Right cardiac atrium (tissue), 5 donors: ENCODE measurements at places on chromosomes 2 and 18.

GRCh38 chr18:62933261-62933887, 218.0 kb downstream of the PHLPP1 start:
- no peak for DNase-seq

DNA sequence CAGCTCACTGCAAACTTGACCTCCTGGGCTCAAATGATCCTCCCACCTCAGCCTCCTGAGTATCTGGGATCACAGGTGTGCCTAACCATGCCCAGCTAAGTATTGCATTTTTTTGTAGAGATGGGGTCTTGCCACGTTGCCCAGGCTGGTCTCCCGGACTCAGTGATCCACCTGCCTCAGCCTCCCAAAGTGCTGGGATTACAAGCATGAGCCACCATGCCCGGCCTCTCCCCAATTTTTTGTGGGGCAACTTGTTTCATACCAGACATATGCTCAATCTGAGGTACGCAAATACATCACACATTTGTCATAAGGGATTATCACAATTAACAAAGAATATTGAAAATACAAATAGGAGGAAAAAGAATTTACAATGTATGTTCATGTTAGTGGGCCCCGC, 27.7 kb downstream of the LGALSL start:
- no peak for DNase-seq

DNA sequence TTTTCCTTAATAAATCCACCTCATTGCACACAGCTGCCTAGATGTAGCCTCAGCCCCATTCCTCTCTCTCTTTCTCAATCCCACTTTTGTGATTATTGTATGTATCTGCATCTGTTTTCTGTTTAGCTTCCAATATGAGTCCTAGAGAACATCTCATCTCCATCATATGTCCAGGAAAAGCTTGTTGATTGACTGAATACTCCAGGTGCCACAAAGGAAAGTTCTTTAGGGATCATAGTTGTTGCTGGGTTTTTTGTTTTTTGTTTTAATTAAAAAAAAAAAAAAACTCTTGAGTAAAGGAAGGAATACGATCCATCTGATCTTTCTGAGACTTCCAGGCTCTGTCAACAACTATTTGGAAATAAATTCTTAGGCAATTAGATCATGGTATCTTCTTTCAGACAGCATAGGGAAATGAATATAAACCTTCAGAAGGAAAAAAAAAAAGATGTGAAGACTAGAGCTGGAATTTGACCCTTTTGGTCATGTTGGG, 42.5 kb downstream of the KIAA2012 start:
- DNase-seq: no peak

DNA sequence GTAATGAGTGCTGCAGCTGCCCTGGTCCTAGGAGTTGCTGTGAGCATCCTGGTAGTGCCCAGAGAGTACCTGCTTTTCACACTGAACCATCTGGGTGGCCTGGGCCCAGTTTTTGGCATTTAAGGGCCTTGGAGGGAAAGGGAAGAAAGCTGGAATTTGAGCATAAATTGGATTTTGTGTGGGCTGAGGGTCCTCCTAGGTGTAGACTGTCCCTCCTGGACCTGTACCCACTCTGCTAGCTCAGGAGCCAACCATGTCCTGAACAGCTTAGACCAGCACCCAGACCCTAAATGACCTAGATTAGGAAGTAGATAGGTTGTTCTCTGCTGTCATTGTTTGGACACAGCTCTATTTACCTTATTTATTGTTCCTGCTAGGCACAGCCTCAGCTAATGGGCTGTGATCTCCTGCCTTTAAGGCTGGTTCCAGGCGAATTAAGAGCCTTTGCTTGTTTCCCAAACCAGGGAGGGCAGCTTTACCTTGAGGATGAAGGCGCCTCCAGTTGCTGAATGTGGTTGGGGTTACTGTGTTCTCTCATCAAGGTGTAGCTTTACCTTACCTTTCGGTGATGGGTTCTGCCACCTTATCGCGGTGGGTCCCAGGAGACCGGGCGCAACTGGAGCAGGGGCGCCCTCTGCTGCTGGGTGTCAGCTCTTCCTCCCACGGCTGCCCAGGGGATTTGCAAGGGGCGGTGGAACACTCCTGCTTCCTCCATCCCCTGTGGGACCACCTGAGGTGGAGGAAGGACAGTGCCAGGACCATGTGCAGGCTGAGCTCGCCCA, 34.4 kb downstream of the ITGA6 start:
- DNase-seq: peak; percentile 44

DNA sequence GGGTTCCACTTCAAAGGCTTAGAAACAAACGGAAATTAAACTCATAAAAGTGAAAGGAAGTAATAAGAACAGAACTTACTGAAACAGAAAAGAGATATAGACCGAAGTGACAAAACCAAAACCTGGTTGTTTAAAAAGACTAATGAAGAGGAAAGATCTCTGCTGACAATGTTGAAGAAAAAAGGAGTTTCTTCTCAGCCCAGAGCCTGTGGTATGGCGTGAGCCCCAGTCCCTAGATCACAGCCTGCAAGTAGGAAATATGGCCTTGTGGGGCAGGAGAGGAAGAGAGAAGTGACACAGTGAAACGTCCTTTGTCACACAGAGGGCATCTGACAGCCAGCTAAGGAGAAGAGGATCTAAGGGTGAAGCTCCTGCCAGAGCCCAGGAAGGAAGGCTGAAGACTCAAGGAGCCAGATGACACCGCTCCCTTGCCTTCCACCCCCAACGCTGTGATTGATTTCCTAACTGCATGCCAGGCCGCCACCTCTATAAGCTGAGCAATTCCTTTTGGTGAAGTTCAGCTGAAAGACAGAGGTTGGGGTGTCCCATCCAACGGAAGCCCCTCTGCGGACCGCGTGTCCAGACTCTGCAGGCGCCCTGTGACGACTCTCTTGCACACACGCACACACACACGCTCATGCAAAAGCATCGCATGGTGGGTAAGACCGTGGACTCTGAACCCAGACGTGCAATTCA, 141.1 kb downstream of the HDAC4 start:
- DNase-seq: no peak

- no peak for DNase-seq
These were observed 11.2 kb downstream of the MRPL19 start for GRCh38 chr2:75657798-75658197.

DNA sequence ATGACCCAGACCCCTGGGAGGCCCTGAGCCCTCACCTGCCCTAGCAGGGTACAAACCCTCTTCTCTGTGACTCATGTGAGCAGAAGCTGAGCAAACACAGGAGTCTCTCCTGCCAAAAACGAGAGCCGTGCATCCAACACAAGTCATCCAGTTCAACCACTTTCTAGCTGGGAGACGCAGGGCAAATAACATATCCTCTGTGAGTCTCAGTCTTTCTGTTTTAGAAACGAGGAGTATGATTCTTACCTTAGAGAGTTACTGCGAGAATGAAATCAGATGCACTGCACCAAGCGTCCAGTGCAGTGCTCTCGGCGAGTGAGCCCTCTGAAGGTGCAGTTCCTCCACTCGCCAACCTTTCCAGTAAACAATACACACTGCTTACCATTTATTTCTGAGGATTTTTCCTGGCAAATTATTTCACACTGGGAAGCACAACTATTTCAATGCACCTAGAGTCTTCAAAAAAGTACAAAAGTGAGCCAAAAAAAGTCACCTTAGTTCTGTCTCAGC, 331.8 kb upstream of the MYT1L start:
- no peak for DNase-seq

GRCh38 chr2:144598906-144599305, 79.0 kb upstream of the ZEB2 start:
- no peak for DNase-seq

- no peak for DNase-seq
These were observed 58.8 kb downstream of the FECH start for GRCh38 chr18:57527556-57528229.

- DNase-seq: no peak
These were observed 749.4 kb downstream of the SOCS6 start for GRCh38 chr18:71038196-71038595.

- DNase-seq: no peak
These were observed 16.8 kb downstream of the GPD2 start for GRCh38 chr2:156452971-156453370.
